ENCODE measurements at places on chromosomes 4 and X.

DNA sequence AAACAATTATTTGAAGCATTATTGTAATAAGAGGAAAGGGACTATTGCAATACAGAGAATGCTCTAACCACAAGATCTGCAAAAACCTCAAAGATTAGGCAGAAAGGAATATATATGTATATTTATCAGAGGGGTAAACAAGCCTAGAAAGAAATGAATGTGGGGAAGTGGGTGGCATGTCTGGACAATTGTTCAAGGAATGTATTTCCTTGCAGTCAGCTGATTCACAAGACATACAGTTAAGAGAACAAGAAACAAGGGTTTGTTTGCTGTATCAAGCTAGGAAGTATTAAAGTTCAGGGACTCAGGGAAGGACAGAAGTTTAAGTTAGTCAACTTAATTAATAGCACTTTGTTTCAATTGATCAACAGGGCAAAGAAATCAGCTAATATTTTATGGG, 514.7 kb downstream of the CENPC start:
- no peak for DNase-seq

- no peak for DNase-seq
Observed at GRCh38 chr4:108834835-108835384, 72.1 kb upstream of the ETNPPL start.

DNA sequence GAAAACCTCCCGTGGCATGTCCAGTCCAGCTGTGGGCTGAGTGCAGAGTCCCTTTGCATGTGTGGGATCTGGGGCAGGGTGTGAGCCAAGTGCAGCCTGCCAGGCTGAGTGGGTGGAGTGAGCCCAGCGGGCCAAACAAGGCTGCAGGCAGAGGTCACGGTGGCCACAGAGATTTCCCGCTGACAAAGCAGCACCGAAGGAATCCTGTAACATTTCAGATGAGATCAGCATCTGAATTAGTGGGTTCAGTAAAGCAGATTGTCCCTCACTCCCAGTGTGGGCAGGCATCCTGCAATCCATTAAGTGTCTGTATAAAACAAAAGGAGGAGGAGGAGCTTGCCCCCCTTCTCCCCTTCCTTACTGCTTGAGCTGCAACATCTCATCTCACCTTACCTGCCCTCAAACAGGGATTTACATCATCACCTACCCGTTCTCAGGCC, 324.4 kb downstream of the FAT4 start:
- no peak for DNase-seq

DNA sequence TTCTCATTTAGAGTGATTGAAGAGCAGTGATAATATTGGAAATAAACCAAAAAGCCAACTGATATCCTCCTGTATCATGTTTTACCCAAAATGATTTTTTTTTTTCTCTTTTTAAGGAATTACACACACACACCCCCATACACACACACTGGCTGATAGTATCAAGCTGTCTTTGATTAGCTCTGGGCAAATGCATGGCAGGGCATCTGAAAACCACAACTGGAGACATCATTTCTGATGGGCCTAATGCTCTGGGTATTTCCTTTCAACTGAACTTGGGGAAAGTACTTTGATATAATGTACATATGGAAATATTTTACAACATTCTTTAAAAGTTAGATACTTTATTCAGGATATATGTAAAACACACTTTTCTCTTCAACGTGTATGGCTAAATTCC, 14.2 kb upstream of the OSTC start:
- DNase-seq: no peak

- no peak for DNase-seq
Observed at GRCh38 chrX:129721870-129722269, 16.9 kb upstream of the XPNPEP2 start.

- DNase-seq: no peak
Observed at GRCh38 chr4:32462944-32463343, 1742.8 kb downstream of the PCDH7 start.

- no peak for DNase-seq
Observed at GRCh38 chr4:107736037-107736436, 16.0 kb upstream of the PAPSS1 start.

DNA sequence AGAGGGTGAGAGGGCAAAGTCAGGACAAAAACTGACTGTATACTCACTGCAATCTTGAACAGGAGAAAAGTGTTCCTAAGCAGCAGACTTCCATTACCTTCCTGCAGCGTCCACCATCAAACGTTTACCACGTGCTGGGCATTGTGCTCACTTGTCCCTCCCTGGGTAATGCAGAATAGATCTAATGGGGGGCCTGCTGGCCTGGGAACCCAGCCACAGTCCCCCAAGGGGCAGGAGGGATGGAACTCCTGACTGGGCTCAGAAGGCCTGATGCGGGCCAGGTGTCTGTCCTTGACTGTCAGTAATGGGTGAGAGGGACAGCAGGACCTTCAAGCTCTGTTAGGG, 37.6 kb upstream of the FAM156A start:
- no peak for DNase-seq

DNA sequence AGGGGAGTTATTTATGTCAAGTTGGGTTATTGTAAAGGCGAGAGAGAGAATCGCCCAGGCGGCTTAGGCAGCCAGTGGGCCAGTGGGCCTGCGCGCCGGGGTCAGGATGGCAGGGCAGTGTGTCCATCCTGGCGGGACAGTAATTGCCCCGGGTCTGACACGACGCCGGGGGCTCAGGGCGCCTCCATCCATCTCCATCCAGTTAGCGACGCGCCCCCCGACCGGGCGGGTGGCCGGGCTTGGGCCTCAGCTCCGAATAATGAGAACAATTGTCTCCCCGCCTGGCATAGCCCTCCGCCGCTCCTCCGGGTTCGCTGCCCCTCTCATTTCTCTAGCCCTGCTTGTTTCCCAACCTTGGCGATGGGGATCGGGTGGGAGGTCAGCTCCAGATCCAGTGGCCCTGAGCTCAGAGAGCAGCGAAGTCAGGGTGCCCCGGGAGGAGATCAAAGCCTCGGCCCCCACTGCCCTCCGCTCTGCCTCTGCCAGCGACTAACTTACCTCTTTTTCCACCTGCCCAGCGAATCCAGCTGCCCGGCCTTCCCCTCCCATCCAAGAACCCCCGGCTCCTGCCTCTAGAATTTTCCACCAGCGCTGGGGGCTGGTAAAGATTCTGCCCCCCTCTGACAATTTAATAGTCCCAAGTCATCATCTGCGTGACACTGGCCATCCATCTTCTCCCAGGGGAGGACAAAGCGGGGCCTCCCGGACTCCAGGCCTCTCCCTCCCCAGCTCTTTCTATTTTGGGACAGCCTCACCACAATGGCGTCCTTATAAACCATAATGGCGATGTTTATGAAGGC, 56.9 kb upstream of the TMEM33 start:
- DNase-seq: no peak

GRCh38 chr4:158219623-158220022, 9.3 kb downstream of the TMEM144 start:
- no peak for DNase-seq

DNA sequence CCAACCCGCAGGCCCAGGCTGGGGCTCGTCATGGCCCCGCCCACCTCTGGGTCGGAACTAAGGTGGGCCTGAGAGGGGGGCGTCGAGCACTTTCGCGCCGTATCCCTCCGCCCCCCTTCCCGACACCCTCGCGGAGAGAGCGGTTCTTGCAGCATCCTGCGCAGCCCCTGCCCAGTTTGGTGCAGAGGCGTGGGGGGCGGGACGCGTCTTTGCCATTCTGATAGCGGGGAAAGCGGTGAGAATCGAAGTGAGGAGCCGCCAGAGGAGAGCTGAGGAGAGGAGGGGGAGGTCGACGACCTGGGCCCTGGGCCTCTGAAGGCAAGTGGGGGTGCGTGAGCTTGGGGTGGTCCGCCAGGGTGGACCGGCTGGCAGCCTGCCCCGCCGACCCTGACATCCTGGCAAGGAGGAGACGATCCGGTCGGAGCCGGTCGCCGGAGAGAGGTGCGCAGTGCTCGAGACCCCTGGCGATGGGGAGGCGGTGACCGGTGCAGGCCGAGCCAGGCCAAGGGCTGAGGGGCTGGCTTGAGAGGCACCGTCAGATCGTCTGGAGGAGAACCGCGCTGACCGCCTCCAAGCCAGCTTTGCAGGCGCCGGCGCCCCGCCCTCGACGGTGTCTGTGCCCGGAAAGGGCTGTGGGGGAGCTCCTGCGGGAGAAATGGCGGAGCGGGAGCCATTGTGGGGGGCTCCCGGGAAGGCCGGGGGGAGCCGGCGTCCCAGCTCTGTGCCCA, 25.5 kb downstream of the GPRASP3 start:
- DNase-seq: no peak

- no peak for DNase-seq
Observed at GRCh38 chr4:25030277-25031076, at the start of gene LGI2. Gene LGI2, minus strand, starts transcription at chr4:25030946. Its CDS starts 253 bp downstream, at chr4:25030693.

GRCh38 chr4:87055311-87055710, 120.5 kb downstream of the AFF1 start:
- DNase-seq: no peak

DNA sequence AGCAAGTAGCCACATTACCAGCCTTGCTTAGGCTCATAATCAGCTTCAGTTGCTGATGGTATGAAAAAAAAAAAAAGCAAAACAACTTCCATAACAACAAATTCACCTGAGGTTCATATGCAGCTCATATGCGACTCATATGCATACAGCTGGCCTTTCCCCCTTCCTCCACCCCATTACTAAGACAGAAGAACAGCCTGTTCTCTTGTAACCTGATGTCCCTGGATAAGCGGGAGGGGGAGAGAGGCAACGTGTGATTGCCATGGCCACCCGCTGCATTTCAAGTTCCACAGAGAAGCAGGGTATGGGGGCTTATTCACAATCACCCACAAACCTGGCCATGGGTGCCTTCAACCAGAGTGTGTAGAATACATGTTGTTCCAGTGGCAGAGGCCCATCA, 95.1 kb upstream of the DGKK start:
- DNase-seq: no peak

DNA sequence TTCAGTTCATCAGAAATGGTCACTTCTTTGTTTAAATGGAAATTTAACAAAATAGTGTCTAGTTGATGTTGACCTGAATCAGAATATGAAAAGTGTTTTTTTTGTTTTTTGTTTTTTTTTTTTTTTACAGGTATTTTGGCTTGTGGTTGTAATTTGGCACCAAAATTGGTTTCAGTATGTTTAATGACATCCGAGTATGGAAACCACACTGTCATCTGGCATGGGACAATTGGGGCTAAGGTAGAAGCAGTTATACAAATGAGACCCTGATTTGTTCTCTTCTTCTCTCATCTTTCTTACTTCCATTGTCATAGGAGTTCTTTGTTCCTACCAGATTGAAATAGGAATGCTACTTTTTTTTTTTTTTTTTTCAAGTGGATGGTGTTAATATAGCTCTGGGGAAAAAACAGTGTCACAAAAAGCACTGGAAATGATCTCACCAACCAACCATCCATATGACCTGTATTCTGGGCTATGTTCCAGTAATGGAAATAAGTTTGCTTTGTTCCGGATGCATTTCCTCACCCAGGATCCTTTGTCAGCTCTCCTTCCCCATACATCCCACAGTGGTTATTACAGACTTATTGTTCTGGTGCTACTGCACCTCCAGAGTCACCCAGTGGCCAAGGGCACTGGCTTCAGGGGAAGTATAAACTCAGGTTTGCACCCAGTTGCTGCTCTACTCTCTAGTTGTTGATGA, 95.8 kb downstream of the ATXN3L start:
- DNase-seq: no peak

DNA sequence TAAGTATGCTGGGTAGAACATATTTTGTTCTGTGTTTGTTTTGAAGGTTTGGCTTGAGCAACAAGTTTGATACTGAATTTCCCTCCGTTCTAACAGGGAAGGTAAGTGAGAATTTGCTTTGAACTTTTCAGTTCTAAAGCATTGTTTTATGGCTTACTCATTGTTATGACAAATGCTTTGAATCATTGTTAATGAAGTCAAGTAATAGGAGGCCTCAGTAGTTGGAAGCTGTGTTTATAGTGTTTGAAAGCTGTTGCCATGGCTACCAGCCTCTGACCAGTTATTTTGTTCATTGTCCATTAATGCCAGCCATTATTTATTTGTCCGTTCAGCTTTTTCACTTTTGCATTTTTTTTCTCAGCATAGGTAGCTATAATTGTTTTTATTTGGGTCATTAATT, 14.4 kb downstream of the CHIC1 start:
- DNase-seq: no peak

DNA sequence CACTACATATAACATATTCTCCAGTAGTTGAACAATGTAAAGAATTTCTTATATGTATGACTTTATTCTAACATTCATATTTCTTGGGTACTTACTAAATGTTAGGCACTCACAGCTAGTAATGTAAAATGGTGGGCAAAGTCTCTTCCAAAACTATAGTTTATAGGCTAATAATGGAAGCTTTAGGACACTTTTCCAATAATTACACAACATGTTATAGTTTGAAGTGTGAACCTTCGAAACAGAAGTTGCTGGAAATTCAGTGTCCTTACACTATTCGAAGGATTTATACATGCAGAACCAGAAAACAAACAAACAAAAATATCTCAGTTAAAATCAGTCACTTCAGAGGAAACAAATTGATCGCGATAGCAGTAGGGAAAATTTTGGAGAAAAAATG, 212.6 kb downstream of the DMD start:
- DNase-seq: no peak

- no peak for DNase-seq
Observed at GRCh38 chrX:132153166-132153565, 25.3 kb upstream of the FRMD7 start.

- DNase-seq: no peak
Observed at GRCh38 chr4:128354205-128354821, 66.7 kb upstream of the PGRMC2 start.

DNA sequence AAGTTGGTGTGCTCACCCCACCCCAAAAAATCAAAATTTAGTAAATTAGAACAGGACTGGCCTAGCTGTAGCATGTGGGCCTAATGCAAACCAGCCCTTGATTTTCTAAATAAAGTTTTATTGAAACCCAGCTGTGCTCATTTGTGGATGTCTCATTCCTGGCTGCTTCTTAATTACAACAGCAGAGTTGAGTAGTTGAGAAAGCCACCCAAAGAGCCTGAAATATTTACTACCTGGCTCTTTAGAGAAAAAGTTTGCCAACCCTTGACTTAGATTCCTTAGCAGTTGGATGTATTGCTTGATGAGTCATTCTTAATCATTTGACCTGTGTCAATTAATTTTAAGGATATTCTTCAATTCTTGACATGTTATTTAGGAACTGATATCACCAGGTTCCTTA, 168.3 kb upstream of the PUDP start:
- DNase-seq: no peak

- DNase-seq: no peak
Observed at GRCh38 chr4:184583738-184584502, 65.3 kb downstream of the CASP3 start.

GRCh38 chr4:110533940-110534339, 58.0 kb downstream of the ENPEP start:
- DNase-seq: no peak

- DNase-seq: no peak
Observed at GRCh38 chrX:54991706-54992105, 2.3 kb downstream of the PFKFB1 start.

DNA sequence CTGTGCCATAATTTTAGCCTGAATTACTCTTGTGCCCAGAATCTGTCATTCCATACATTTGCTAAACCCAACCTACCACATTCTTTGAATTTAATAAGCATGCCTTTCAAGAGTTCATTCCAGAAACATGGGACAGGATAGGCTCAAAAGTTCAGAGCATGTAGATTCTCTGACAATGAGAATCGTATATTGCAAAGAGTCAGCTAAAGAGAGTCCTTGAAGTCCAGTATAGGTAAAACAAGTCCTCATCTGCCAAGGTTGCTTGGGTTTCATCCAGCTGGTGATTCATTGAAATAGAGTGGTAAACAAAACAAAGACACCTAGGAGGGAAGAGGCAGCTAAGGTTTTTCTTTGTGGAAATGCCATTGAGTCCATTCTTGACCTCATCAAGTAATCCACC, 249.3 kb upstream of the DIPK2B start:
- DNase-seq: no peak

GRCh38 chr4:38752941-38753806, 29.6 kb downstream of the TLR10 start:
- no peak for DNase-seq
